ENCODE measurements at places on chromosomes 4 and X.
A peak's percentile ranks its signal among the peaks of the same experiment; 100 is the strongest.

- no peak for DNase-seq
Observed at GRCh38 chr4:16665942-16666551, 232.4 kb downstream of the LDB2 start.

DNA sequence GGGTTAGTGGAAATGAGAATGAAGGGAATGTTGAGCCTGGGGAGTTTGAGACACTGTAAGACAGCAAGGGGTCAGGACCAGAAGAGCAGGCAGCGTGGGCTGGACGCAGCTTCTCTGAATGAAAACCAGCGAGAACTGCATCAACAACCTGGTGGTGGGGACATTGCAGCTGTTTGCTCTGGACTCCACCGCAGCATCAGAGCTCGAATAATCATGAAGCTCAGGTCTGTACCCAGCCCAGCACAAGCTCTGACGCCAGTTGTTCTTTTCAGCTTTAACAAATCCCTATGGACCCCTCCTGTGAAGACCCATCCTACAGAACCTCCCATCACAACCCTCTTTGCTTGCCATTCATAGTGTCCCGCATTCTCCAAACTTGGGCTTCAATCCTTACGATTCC, 106.8 kb upstream of the PNPLA4 start:
- DNase-seq, result no peak

GRCh38 chr4:108255203-108255747, 86.5 kb upstream of the LEF1 start:
- no peak for DNase-seq

GRCh38 chr4:90118527-90119195, 8.5 kb upstream of the CCSER1 start:
- no peak for DNase-seq

GRCh38 chr4:26220696-26221095, 100.1 kb upstream of the RBPJ start:
- no peak for DNase-seq

DNA sequence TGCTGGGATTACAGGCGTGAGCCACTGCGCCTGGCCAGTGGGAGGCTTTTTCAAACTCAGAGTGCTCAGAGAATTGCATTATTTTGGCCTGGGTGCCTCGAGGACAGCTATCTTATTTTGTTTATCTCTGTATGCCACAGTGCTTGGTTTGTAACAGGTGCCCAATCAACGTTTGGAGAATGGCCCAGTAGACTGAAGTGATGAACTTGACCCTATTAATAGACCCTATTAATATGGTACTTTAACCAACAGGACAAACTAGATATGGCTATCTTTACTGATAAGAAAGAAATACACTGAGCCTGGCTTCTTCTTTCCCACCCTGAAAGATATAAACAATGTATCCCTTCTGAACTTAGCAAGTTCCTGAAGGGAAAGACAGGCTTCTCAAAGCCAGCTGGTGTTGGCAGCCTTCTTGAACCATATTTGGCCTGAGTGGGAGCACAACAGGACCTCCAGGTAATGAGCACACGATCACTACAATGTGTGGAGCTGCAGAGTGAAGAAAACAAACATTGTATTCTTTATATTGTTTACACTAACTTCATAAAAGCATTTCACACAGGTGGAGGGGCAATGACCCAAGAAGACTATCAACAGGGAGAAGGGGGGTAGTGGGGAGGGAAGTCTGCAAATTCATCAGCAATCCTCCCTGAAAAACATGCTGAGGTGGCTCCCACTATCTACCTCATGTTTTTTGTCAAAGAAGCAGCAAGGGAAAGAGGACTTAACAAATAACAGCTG, 41.7 kb downstream of the PRPS1 start:
- DNase-seq, result no peak

DNA sequence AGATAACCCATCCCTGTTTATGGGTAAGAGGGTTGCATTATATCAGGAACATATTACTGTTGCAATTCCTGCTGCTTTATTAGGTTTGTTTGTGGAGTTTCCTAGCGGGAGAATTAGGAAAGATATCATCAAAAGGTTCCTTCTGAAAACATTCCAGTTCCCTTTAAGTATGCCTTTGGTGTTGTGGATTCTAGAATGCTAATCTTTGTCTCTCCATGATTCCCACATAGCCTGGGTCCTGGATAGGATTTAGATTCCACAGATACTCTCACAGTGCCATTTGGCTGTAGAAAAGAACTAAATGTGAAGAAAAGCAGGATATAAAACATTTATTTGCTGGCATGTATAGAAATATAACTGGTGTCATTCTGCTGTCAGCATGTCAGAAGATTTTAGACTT, 338.7 kb downstream of the PCDH18 start:
- no peak for DNase-seq

- DNase-seq, result peak; percentile 28
Observed at GRCh38 chrX:119887721-119888425, 7.8 kb upstream of the AKAP14 start.

GRCh38 chrX:123236859-123237258, 52.8 kb downstream of the GRIA3 start:
- no peak for DNase-seq

DNA sequence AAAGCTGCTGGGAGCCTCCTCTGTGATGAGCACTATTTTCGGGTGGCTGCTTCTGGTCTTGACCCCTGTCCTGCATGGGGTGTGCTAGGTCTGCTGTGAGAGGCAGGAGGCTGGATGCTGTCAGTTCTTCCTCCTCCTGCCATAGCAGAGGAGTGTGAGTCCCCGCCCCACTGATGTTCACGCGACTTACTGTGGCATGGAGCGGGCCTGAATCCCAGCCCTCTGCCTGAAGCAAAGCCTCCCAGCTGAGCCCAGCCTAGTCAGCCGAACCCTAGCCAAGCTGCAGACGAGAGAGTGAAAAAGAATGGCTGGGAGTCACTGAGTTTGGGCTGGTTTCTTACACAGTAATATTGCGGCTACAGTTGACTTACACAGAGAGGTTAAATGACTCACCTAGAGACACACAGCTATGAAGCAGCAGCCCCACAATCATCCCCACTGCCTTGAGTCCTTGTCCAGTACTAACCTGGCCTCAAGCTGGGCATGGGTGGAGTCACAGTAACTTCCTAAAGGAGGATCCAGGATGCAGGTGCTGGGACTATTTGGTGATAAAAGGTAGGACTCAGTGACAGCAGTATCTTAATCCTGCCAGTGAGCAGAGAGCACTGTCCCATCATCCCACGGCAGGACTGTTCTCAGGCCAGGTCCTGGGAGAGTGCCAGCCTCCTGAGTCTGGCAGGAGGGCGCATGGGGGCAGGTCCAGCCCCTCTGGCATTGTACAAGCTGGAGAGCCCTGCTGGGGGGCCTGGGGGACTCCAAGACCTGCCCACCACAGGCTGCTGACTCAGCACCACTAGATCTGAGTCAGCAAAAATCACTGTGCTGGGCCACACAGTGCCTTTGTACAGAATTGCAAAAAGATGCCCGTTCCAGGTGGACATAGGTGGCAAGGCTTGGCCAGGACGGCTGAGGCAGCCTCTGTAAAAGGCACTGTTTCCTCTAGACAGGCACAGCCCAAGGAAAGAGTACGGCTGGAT, 60.4 kb upstream of the CRMP1 start:
- DNase-seq, result no peak

DNA sequence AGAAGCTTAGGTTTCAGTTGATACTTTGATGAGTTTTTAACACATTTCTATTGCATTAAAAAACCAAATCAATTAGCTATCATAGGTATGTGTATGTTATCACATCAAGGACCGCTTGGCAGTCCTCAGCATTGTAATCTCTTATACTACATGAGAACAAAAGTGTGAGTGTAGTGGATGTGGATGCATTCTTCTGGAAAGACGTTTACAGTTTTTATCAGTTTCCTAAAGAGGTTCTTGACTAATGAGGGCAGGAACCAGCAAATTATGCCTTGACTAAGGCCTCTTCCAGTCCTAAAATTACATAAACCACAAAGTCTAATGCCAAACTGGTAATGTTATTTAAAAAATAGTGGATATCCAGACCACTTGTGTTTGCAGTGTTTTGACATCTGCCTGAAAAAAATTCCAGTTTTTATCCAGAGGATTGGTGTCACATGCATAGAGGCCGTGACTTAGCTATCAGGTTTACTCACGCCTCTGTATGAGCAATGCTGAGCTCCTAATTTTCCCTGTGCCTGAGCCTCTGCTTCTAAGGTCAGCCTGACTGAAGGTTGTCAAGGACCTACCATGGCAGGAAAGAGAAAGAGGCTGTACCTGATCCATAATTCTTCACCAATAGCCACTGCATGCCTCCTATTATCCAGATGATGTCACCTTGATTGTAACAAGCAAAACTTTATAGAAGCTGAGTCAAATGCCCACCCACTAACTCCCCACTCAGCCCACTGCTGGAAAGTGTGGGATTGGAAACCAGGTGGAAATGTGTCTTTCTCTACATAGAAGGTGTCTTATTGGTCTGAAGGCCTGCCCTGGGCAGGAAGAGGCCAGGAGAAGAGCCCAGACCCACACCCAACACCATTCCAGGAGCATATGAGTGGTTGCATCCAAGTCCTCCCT, 68.7 kb downstream of the ENPP6 start:
- DNase-seq, result no peak

DNA sequence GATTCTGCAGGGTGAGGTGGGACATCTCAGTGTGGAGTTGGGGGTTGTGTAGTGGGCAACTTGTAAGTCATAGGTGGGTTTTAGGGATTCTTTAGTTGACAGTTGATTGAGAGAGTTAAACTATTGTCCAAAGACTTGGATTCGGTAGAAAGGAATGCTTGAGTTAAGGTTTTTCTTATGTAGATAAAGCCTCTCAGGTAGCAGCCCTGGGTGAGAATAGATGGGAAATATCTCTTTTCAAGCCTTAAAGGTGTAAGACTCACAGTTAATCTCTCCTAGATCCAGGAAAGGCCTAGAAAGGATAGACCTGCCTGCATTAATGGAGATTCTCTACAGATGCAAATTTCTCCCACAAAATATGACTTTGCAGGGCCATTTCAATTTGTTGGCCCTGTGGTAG, 108.4 kb downstream of the ARSJ start:
- DNase-seq, result no peak

- DNase-seq, result peak; percentile 26
Observed at GRCh38 chr4:791898-792625, 33.9 kb downstream of the CPLX1 start.

DNA sequence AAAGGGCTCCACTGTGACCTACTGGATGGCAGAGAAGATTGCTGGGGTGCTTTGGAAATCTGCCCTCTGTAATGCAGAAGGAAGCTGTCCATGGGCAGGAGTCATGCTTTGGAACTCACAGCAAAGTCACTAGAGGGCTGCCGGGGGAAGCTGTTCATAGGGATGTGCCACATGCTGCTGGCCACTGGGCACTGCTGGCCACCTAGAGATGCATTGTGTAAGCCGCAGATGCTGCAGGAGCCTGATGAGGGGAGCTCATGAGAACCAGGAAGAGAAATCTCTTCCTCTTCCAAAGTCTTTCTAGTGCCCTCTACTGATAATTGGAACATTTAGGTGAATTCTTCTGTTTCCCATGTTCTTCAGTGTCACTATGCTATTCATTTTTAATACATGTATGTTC, 31.2 kb upstream of the UXT start:
- DNase-seq, result no peak

DNA sequence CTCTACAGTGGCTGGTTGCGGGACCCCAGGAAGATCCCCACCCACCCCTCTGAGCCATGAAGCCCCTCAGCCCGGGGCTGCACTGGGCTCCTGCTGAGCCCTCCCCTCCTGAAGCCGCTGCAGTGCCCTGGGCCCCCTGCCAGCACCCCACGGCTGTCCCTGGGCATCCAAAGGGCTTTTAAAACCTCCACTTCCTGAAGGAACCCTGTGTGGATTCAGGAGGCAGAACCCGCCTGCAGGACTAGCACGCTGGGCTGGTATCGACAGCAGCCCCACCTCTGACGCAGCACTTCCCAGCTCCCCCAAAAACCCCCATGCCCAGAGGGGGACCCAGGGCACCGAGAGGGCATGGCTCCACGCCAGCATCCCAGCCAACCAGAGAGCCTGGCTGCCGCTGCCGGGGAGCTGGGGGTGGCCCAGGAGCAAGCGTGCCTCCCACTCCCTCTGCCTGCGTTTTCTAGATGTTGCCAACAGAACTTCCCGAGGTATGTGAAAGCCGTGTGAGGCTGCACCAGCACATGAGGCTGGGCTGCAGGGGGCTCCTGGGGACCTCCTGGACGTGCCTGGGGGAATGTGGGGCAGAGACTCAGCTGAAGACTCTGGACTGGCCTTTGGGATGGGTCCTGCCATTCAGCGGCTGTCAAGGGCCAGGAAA, 6.3 kb downstream of the MXD4 start:
- no peak for DNase-seq

Measured in stimulated activated CD8-positive, alpha-beta memory T cell treated with anti-CD3 and anti-CD28 coated beads, Interleukin-4, amount 100 ng/mL, for 24 hours (primary cell).